ENCODE measurements at places on chromosomes 5 and 9.

DNA sequence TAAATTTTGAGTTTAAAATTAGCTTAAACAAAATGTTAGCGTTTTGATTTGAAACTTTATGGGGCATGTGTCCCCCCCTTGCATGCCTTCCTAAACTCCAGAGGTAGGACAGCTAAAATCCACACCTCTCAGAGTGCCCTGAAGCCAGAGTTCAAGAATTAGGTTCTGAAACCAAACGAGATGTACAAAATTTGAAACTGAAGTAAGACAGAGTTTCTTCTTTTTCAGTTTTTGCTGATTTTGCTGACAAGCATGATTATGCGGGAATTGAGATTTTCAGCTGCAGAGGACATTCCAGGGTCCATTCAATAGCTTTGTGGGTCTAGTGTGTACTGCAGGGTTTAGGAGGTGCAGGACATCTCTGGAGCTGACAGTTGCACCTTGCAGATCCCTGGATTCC is 17.1 kb upstream of the LOX start:
- no peak for DNase-seq

DNA sequence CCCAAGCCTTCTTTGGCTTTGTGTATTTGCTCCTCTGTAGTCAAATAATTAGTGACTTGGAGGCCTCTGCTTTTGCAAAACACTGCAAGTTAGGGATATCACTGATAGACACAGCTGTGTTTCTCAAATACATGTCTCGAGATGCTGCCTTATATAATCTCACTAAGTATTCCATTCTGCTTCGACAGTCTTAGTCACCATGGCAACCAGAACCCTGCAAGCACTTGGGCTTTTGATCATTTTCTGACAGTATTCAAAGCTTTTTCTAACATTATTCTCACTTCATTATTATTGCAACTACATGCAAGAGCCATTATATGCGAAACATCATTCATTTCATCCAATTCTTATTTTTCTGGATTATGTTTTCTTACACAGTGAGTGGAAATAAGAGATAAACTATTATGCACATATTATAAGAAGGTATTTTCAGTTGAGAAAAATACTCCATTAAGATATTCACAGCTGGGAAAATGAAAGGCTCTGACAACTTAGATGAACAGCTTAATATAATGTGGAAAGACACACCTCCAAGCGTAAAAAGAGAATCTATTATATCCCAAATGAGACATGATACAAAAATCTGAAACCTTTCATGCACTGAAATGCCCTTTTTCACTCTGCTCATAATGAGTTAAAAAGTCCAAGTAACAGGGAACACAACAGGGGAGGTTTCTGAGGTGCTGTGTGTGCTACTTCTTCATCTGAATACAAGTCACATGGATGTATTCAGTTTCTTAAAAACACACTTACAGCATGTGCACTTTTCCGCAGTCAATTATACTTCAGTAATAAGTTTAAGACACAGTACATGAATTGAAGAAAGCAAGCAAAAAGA is 93.9 kb downstream of the SCAI start:
- DNase-seq, result no peak

- no peak for DNase-seq
Observed at GRCh38 chr5:40484495-40484894, 195.2 kb upstream of the PTGER4 start.

- no peak for DNase-seq
Observed at GRCh38 chr9:110830495-110830894, 161.9 kb downstream of the MUSK start.

GRCh38 chr9:93297659-93298497 is 113.9 kb downstream of the WNK2 start:
- no peak for DNase-seq

GRCh38 chr9:120894321-120895148 is 17.5 kb upstream of the PHF19 start:
- DNase-seq, result no peak

DNA sequence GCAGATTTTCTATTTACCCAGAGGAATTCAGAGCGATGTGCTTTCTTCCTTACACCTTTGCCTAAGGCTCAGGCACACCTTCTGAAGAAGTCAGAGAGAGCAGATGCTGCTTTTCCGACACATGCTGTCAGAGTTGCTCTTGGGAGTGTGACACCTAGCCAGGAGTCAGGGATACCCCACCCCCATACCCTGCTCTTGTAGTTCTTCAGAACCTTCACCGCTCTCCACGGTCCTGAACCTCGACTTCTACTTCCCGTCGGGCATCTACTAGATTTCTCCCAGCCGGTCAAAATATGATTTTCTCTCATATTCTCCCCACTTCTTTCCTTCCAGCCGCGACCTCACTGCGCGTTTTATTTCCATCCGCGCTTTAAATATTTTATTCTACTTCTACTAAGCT is 1.7 kb downstream of the GRIN3A start:
- DNase-seq, result no peak

DNA sequence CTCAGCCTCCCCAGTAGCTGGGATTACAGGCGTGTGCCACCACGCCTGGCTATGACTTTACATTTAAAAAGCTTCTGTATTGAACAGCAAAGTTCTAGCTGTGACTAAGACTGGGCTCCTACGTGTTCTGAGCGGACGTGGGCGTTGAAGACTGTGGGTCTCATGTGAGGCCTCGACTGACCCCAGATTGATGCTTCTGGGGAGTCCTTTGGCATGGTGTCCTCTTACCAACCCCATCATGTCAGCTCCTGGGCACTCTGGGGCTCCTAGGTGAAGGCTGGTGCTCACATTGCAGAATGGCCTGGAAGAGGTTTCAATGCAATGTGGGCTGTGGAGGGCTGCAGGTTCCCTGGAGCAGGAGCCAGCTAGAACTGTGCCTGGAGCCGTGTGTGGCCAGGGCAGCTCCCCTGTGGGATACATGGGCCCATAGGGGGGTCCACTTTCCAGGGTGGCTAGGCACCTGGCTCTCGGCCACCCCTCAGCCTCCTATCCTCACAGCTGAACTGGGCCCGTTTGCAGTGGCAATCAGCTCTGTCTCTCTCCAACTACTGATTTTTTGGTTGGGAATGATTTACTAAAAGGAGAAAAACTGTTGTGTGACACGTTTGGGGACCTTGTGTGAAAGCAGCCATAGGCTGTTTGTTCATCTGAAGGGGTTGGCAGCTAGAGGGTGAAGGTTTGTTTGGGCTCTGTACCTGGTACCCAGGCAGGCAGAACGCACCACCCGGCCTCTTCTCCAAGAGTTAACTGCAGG is 29.7 kb downstream of the SLC25A25 start:
- no peak for DNase-seq

DNA sequence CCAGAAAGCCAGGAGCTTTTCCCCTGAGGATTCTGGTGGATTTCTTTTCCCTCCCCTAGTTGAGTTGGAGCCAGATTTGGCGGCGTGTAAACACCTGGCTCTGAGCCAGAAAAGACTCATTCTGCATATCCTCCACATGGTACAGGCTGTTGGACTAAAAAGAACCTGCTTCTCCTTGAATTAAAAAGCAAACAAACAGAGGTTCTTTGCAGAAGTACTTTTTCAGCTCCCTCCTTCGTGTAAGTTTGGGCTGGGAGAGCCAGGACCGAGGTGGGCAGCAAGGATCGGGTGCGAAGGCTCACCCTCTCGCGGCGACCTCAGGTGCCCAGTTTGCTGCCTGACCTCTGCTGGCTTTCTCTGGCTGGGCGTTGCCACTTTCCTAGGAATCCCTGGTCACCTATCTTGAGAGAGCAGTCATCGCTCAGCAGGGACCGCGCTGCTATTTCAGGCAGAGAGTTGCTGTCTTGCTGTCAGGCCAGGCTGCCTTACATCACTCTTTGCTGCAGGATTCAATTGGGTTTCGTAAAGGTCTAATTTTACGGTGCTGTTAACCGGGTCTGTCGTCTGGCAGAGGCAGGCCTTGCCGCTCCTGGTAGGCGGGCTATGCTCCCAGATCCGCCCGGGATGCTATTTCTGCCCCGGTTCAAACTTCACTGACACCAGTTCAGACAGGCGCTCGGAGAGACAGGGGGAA is 3.2 kb downstream of the PAPPA start:
- peak; percentile 51 for DNase-seq

GRCh38 chr9:14322211-14323082 is 8.5 kb upstream of the NFIB start:
- DNase-seq, result peak; percentile 94

DNA sequence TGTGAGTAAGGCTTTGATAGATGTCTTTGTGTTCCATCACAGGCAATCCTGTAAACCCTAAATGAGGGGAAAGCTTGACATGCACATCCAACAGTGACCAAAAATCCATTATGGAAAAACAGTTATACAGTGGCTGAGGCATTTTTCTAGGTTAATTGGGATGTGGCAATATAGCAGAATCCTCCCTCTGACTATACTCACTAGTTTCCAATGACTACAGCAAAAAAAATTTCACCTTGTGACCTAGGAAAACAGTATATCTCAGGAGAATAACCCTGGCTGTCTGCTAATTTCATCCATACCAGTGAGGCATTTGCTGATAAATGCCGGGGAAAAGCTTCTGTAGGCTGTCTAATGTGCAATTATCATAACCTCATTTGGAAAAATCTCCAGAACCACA is 49.9 kb upstream of the SNCAIP start:
- DNase-seq, result no peak

- no peak for DNase-seq
Observed at GRCh38 chr5:65728218-65728617, 6.2 kb downstream of the NLN start.

- no peak for DNase-seq
Observed at GRCh38 chr5:147670815-147671214, 111.7 kb downstream of the JAKMIP2 start.

DNA sequence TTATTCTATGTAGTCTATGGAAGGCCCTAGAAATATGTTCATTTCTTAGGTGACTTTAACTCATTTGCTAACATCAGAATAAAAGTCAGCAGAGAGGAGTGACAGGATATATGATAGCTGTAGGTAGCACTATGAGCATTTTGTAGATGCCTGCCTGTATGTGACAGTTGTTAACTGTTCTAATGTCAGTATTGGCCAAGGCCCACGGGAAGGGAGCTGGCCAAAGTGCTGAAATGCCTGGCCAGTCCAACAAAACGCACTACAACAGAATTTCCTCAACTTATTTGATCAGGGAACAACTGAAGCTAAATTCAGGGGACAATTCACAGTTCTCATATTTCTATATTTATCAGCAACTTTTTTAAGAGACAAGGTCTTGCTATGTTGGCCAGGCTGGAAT is 20.8 kb downstream of the SV2C start:
- DNase-seq, result peak; percentile 14

GRCh38 chr9:36731068-36731956 is 158.6 kb downstream of the MELK start:
- peak; percentile 9 for DNase-seq

DNA sequence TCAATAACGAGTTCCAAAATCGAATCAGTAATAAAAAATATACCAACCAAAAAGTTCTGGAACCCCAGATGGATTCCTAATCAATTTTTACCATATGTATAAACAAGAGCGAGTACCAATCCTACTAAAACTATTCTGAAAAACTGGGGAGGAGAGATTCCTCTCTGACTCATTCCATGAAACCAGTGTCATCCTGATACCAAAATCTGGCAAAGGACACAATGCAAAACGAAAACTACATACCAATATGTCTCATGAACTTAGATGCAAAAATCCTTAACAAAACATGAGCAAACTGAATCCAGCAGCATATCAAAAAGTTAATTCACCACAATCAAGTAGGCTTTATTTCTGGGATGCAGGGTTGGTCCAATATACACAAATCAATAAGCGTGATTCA is 30.5 kb upstream of the MACIR start:
- DNase-seq, result no peak

DNA sequence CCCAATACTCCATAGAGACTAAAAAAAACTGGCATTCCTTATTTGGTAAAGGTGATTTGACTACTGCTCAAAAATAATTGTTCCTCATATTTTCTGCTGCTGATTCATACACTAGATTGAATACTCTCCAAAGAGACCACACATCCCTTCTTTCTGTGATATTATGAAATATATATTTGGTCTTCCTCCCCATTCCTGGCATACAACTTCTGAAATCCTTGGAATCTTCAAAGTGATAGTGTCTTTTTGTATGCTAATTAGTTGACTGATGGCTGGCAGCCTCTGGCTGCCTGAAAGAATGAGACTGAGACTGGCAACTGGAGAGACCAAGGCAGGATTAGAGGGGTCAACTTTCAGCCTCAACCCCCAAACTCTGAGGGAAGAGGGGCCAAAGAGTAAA is 348.0 kb upstream of the RFX3 start:
- no peak for DNase-seq

GRCh38 chr5:121151534-121151933 is 687.4 kb downstream of the PRR16 start:
- no peak for DNase-seq
